ENCODE measurements at places on chromosomes 7 and 10.

DNA sequence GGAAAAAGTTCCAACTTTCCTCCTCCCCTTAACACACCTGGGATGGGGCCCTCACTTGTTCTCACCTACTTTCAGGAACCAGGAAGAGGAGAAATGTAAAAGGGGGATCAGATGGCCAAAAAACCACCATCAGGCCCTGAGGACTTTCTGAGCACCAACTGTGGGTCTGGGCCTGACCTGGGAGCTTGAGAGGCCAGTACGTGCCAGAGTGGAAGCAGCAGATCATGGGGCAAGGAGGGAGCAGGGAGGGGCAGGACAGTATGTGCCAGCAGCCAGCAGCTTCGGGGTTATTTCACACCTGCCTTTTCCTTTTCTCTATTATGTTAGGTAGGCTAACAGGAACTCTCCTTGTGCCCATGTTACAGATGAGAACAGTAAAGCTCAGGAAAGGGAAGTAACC, 118.8 kb upstream of the UNC5B start:
- DNase-seq, result no peak

- DNase-seq, result peak; percentile 71
Observed at GRCh38 chr10:124728071-124728829, 15.9 kb downstream of the FAM53B start.

DNA sequence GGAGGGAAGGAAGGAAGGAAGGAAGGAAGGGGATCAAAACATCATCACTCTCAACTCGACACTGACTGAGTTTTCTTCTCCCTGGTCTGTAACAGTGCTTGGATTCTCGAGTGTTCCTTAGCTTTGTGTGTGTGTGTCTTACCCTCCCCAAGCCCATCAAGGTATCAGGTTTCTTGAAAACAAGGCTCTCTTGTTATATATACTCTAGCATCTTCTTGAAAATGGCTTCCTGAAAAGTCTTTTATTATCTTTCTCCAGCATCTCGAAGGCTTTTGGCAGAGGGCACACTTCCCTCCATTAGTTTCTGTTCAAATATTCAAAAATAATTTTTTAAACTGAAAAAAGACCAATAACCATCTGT, 13.4 kb downstream of the SERPINE1 start:
- DNase-seq, result no peak

GRCh38 chr7:81206217-81206616, 287.4 kb upstream of the SEMA3C start:
- no peak for DNase-seq

GRCh38 chr10:128727114-128727513, 600.9 kb upstream of the MKI67 start:
- DNase-seq, result peak; percentile 3

- peak; percentile 47 for DNase-seq
Observed at GRCh38 chr7:127792528-127793342, 140.7 kb downstream of the SND1 start.

Measured in Kasumi-1 (cell line).